Vein endothelial cell (primary cell): ENCODE measurements at places on chromosomes 3 and 15. TPM values are rescaled to one million over a fixed set of nuclear protein-coding genes. Genes with fewer than 3 reads are reported as not detected.

Gene ATP2B2
- not detected in 2 replicates for total RNA-seq

Gene KNG1
- total RNA-seq: not detected in 2 replicates

Gene DAZL
- total RNA-seq: not detected in 2 replicates

Gene CTXN2
- not detected in 2 replicates for total RNA-seq

Gene CCR1
- total RNA-seq: not detected in 2 replicates

Gene BUB1B
- 14.0 and 28.1 TPM in 2 replicates for total RNA-seq

Gene SMAD6
- 15.3 and 24.2 TPM in 2 replicates for total RNA-seq

Gene ADAMTS7
- 40.9 and 43.8 TPM in 2 replicates for total RNA-seq

Gene SYNPR
- total RNA-seq: not detected in 2 replicates

Gene GP5
- not detected in 2 replicates for total RNA-seq

Gene ADGRG7
- not detected in 2 replicates for total RNA-seq

Gene IMPG2
- total RNA-seq: 0.67 and 0.98 TPM in 2 replicates

Gene GOLGA8T
- not detected in 2 replicates for total RNA-seq

Gene RYK
- total RNA-seq: 90.6 and 91.8 TPM in 2 replicates

Gene CP
- total RNA-seq: under 0.01 TPM in 1 of 2 replicates, not detected in the other

Gene RCCD1
- 7.8 and 8.5 TPM in 2 replicates for total RNA-seq

Gene ITIH4
- 0.65 and 0.96 TPM in 2 replicates for total RNA-seq

Gene ZNF860
- total RNA-seq: 0.98 and 4.0 TPM in 2 replicates

Gene CFAP44
- 2.3 and 4.9 TPM in 2 replicates for total RNA-seq

Gene P2RY1
- total RNA-seq: 0.98 and 2.7 TPM in 2 replicates

Gene SLC12A1
- not detected in 2 replicates for total RNA-seq

Gene FOXP1
- total RNA-seq: 116 and 142 TPM in 2 replicates

Gene APOD
- 5.7 and 7.2 TPM in 2 replicates for total RNA-seq

Gene GATM
- 0.65 and 1.2 TPM in 2 replicates for total RNA-seq

Gene CCR9
- total RNA-seq: not detected in 2 replicates

Gene PPCDC
- total RNA-seq: 9.5 and 12.7 TPM in 2 replicates
